BJ (cell line): ENCODE measurements at places on chromosomes 5 and 9. TPM values are rescaled to one million over a fixed set of nuclear protein-coding genes. Genes with fewer than 3 reads are reported as not detected.

CBY3 gene
- polyA plus RNA-seq = not detected in 2 replicates

ZNF658 gene
- polyA plus RNA-seq = 1.2 and 2.0 TPM in 2 replicates

ZDHHC11B gene
- 0.05 TPM in 1 of 2 replicates, not detected in the other for polyA plus RNA-seq

BTNL8 gene
- polyA plus RNA-seq = not detected in 2 replicates

DNA sequence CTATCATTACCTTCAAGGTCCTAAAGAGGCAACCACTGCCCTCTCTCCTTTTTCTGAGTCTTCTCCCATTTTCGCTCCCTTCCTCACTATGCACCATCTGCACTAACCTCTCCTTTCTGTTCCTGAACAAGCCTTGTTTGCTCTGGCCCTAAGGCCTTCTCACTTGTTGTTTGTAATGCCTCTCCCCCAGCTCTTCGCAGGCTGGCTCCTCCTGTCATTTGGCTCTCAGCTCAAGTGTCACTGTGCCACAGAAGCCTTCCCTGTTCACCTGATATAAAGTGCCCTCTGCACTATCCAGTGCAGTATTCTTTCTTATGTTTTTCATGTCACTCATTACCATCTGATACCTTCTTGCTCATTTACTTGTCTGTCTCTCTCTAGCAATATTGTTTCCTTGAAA, 303.7 kb downstream of the KCNN2 start:
- no peak for DNase-seq

GRCh38 chr9:109254317-109254716, 66.5 kb downstream of the EPB41L4B start:
- no peak for DNase-seq

DNA sequence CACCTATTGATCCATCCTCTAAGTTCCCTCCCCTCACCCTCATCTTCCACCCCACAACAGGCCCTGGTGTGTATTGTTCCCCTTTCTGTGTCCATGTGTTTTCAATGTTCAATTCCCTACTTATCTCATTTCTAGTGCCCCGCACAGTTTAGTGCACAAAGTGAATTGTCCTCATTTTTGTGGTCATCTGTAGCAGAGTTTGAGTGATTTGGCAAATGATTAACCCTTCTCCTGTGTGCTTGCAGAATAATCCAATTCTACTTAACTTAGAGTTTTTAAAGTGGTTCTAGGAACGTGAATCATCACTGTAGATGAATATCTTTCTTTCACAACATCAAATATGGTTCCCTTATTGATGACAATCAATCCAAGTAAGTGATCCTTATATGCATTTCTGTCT, 6.3 kb upstream of the HAPLN1 start:
- no peak for DNase-seq

SPATA9 gene
- polyA plus RNA-seq = 0.53 and 1.0 TPM in 2 replicates

GRCh38 chr9:124792257-124793014, 15.5 kb downstream of the OLFML2A start:
- DNase-seq = no peak

DNA sequence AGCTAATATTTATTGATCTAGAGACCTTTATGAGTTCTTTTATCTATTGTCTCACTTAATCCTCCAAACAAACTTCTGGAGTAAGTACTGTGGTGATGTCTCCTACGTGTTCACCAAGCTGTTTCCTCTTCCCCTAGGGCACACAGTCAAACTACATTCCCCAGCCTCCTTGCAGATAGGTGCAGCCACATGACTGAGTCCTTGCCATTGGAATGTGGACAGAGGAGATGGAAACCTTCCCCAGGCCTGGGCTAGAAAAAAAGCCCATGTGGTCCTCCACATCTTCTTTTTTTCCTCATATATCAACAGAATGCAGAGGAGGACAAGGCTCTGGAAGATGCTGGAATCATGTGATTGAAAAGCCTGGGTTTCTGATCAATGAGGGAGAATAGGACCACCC, 88.0 kb downstream of the ANKRD55 start:
- DNase-seq = no peak

DNA sequence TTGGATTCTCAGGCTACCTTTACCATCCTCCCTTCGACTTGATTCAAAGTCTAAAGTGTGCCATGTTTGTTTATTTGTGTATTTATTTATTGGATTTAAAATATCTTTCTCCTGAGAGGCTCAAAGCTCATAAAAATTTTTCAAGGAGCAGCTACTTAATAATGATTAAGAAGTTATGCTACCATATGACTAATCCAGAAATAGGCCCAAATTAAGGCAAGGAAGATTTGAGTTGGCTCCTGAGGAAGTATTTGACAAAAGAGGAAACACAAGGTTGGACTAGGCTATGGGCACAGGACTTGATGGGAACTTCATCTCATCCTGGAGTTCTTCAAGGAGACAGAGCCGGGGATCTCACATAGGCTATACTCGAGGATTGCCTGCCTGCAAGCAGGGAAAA, 22.4 kb upstream of the PPP2CA start:
- no peak for DNase-seq

AKNA gene
- polyA plus RNA-seq = 6.3 and 11.8 TPM in 2 replicates

F2RL1 gene
- 0.15 and 0.16 TPM in 2 replicates for polyA plus RNA-seq

- no peak for DNase-seq
Observed at GRCh38 chr9:35342221-35342958, 147.5 kb upstream of the RUSC2 start.

DNA sequence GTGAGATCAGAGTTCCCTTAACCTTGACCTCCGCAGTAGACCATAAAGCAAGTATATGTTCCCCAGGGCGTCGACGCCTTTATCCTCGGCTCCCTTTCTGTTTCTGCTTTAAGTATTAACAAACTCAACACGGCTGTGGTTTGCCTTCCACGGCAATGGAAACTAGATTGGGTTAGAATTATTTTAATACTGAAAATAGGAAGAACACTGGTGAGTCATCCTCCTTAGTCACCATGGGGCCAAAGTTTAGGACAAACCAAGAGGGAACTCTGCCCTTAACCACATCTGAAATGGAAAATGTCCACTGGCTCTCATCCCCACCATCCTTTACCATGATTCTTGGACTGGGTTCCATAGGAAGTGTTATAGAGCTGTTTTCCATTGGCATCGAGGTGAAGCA, 386.1 kb downstream of the ACTL7B start:
- DNase-seq = no peak

DNA sequence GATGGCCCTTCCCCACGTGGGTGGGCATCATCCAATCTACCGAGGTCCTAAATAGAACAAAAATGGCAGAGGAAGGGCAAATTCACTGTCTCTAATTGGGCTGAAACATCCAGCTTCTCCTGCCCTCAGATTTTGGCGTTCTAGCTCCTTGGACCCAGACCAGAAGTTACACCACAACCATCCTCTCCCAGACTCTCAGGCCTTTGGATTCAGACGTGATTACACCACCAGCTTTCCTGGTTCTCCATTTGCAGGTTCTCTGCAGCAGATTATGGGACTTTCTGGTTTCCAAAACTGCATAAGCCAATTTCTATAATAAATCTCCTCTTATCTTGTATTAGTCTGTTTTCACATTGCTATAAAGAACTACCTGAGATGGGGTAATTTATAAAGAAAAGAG, 73.6 kb upstream of the STARD4 start:
- no peak for DNase-seq

DNA sequence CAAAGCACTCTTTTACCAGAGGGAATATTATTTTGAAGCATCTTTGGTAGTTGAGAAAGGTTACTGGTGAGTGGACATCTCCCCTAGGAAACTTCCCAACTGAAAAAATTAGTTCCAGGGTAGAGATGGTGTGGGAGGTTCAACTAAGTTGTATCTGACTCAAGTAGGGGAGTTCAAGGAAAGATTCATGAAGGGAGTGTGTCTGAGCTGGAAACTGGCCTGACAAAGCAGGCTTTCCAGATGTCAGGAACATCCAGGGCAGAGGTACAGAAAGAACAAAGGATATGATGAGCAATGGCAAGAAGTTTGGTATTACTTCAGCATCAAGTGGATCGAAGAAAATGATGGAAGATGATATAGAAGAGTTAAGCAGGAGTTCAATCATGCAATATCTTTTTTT, 458.0 kb upstream of the RIOK2 start:
- no peak for DNase-seq

CCDC152 gene
- 0.91 and 1.6 TPM in 2 replicates for polyA plus RNA-seq

- no peak for DNase-seq
Observed at GRCh38 chr5:111299831-111300432, 75.7 kb downstream of the CAMK4 start.

GRCh38 chr9:133051281-133051900, 10.4 kb upstream of the CEL start:
- no peak for DNase-seq

TTLL11 gene
- polyA plus RNA-seq = 5.6 TPM in 2 replicates

DNA sequence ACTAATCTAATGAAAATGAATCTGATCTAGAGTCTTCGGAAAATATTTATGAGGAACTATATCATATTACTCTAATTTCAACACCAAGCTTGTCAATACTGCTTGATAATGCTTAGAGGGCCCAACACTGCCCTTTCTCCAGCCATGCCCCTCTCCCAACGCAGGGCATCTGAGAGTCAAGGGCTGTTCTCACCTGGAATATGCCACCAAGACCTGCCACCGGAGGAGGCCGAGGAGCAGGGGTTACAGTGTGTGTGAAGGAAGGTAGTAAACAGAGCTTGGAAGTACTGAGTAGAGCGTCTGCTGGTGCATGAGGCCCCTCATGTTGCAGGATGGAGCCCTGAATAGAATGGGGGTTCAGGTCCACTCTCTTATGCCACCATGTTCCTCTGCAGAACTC, 301.3 kb upstream of the MPDZ start:
- DNase-seq = no peak

NEUROG1 gene
- polyA plus RNA-seq = not detected in 2 replicates

DNA sequence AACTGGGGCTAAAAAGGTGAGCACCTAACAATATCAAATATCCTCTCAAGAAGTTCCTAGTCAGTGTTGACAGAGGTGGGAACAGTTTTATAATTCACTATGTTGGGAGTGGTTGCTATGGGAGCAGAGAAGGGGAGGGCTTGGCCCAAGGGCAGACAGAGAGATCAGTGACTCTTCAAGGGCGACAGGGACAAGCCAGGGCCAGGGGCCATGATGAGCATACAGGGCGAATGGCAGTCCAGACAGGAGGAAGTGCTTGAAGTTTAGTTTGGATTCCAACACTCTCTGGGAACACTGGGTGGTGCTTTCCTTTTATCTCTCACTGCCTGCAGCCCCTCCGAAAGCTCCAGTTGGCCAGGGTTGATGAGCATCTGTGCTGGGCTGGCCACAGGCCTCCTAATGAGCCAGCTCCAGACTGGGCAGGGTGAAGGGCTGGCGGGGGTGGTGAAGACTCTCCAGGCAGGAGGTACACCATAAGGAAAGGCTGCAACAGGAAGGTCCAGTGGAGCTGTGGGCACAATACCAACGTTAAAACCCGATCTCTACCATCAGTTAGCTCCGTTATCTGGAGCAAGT, 111.3 kb downstream of the TMEM174 start:
- no peak for DNase-seq

CYFIP2 gene
- 4.2 and 4.4 TPM in 2 replicates for polyA plus RNA-seq

TAS2R1 gene
- polyA plus RNA-seq = 0.06 and 0.54 TPM in 2 replicates

DNA sequence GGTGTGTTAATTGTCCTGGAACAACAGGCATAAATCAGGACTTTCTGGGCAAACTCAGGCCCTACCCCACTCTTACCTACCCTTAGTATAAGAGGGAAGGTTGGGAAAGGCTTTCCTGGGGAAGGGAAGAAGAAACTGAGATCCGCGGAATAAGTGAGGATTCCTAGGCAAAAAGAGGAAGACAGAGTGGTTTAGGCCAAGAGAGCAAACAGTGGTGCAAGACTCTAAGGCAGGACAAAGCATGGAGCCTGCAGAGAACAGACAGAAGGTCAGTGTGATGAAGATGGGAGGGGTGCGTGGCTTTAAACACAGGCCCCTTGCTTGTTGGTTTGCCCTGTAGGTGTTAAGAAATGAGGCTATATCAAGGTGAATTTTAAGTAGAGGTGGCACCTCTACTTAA, 69.4 kb downstream of the TMC1 start:
- DNase-seq = no peak

GRCh38 chr5:87399720-87400119, 13.0 kb downstream of the CCNH start:
- DNase-seq = no peak

GRCh38 chr5:125006011-125006685, 259.7 kb upstream of the ZNF608 start:
- DNase-seq = no peak

GRCh38 chr9:90848866-90849265, 47.2 kb downstream of the SYK start:
- no peak for DNase-seq

KCNV2 gene
- polyA plus RNA-seq = not detected in 2 replicates

TEX48 gene
- polyA plus RNA-seq = not detected in 2 replicates

DNA sequence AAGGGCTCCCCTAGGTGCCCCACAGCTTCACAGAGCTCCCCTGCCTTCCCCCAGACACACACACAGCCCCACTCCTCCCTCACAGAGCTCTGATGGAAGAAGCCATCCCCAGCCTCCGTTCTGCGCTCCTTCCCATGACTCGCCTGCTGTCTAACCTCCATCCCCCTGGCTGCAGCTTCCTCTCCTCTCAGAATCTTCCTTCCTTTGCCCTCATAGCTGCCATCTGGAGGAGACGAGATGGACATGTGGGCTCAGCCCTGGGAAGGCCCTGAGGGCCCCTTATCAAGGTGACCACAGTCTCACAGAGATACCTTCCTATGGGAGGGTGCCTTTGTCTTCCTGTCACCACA, 94.3 kb downstream of the PCDH1 start:
- no peak for DNase-seq

DNA sequence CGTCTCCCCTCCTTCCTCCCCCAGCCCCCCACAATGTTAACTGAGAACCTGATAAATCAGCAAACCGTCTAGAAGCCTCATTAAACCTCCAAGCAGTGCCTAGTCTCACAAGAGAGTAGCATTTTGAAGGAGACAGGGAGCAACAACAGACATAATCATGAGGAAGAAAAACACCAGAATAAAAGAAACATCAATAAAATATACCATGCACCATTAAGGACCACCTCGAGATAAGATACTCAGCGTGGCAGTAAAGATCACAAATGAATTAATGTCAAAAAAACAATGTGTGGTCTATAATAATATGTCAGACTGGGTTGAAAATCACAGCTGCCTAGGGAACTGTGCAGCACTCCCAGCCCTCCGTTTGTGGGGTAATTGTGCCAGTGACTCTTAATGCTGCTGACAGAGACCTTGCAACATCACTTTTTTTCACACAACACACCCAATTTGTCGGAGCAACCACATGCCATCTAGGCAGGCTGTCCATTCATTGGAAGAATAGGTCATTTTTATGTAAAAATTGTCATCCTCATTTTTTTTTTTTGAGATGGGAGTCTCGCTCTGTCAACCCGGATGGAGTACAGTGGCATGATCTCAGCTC, 450.8 kb upstream of the WWC1 start:
- DNase-seq = no peak

GRCh38 chr5:37490120-37490810, 111.1 kb downstream of the WDR70 start:
- DNase-seq = no peak

DNA sequence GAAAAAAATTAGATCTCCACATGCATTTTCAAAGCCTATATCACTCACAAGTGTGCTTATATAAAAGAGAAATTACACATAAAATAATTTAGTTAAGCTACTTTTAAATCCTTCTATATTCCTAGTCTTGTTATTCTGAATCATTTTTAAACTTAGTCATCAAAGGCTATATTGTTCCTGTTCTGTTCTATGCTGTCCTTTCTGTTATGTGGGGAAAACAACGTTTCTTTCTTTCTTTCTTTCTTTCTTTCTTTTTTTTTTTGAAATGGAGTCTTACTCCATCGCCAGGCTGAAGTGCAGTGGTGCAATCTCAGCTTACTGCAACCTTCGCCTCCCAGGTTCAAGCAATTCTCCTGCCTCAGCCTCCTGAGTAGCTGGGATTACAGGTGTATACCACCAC, 389.2 kb upstream of the FTMT start:
- no peak for DNase-seq

PCDHGA1 gene
- 1.8 and 1.9 TPM in 2 replicates for polyA plus RNA-seq

RAPGEF6 gene
- 6.2 and 10.6 TPM in 2 replicates for polyA plus RNA-seq
